ENCODE measurements at places on chromosomes 5 and 9.

- DNase-seq = no peak
These were observed 51.7 kb downstream of the CPLANE1 start for GRCh38 chr5:37197340-37198050.

- no peak for DNase-seq
These were observed 279.7 kb upstream of the MSX2 start for GRCh38 chr5:174444479-174445188.

DNA sequence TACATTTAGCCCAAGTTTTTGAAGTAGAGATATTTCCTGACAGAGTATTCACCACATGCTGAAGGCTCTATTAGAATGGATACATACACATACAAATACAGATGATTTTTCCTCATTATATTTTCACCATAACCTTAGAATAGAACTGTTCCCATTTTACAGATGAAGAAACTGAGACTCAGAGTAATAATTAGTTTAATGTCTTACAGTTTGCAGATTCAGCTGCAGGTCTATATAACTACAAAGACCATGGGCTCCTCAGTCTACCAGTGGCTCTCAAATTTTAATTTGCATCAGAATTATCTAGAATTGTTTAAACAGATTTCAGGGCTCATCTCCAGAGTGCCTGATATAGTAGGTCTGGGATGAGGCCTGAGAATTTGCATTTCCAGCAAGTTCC is 64.4 kb downstream of the GRAMD2B start:
- no peak for DNase-seq

- DNase-seq = no peak
These were observed 83.0 kb downstream of the NTNG2 start for GRCh38 chr9:132244582-132245455.

DNA sequence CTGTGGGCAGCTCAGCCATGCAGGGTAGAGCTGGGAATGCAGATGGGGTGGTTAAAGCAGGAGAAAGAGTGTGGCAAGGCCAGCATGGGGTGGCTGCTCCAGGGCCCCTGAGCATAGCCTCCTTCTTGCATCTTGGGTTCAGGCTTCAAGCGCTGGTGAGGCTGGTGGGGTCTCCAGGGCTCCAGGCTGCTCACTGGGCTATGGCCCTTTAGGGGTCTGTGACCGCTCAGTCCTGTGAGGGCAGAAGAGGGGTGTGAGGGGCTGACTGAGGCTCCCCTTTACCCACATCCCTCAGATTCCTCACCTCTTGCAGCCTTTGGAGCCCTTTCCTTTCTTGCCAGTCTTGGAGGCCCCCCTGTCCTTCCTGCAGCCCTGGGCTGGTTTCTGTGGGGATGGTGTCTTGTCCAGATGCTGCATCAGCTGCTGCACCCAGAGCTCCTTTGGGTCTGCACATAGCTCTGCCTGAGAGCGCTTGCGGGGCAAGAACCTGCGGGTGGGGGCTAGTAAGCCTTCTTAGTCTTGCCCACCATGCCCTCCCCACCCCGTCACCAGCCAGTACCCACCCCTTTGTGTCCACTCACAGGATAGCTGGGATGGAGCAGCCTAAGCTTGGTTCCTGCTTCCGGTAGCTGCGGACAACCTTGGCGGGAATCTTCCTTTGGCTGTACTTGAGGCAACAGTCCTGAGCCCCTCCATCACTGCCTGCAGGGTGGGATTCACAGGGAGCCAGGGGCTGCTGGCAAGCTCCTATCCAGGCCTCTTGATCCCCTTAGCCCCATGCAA is 549 bp downstream of the CCL21 start:
- DNase-seq = no peak

- no peak for DNase-seq
These were observed 2216.6 kb upstream of the WWC1 start for GRCh38 chr5:166074582-166075481.

- no peak for DNase-seq
These were observed 6.2 kb upstream of the ERGIC1 start for GRCh38 chr5:172827841-172828240.

DNA sequence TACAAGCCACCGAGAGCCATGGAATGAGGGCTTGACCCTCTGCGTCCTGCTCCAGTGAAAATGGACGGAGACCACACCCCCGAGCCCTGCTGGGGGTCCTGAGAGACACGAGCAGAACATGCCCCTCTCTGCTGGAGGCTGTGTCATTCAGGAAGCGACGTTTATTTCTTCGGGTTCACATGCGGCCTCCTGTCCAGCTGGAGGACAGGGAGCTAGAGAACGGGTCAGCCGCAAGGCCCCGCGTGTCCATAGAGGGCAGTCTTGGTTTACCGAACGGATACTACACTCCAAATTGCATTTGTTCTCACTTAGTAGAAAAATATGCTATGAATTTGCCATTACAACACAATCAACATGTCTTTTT is 36.1 kb downstream of the MRPL36 start:
- DNase-seq = peak; percentile 9

- no peak for DNase-seq
These were observed 70.5 kb upstream of the PTCH1 start for GRCh38 chr9:95587021-95587964.

DNA sequence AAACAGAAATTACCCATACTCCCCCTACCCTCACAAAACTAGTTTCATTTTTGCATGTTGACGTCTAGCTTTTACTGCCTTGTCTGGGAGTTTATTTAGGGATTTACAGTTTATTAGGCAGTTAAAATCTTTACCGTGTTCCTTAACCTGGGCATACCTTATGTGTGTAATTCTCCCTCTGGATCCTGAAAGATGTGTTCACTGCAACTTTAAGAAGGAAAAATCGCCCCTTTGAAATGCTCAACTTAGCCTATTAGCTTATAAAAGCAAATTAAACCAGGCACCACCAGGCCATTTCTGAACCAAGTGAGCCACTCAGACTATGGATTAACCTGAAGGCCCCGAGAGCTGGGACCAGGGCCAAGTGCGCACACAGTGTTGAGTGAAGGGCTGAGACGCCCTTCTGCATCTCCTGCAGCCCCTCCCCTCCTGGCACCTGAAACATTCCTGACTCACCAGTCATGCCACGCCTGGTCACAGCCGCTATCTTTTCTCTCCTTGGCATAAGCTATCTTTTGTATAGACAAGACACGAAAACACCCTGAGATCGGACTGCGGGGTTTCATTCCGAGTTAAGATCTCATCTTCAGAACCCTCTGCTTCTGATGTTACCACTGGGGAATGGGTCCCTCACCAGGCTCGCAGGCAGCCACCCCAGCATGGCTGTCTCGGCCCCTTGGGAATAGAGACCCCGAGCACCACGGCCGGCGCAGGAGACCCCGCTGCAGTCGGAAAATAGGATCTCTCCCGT is 111.9 kb downstream of the ROR2 start:
- no peak for DNase-seq

- no peak for DNase-seq
These were observed 954.7 kb upstream of the ARRDC3 start for GRCh38 chr5:92337772-92338234.

- peak; percentile 68 for DNase-seq
These were observed 1.4 kb upstream of the SPTAN1 start for GRCh38 chr9:128550770-128551656.

- DNase-seq = no peak
These were observed 107.6 kb downstream of the C9orf50 start for GRCh38 chr9:129513282-129513681.

DNA sequence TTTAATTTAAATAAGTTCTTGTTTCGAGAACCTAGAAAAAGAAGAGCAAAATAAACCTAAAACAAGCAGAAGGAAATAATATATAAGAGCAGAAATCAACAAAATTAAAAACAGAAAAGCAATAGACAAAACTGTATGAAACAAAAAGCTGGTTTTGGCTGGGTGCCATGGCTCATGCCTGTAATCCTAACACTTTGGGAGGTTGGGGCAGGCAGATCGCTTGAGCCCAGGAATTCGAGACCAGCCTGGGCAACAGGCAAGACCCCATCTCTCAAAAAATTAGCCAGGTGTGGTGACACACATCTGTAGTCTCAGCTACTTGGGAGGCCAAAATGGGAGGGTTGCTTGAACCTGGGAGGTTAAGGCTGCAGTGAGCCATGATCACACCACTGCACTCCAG is 59.2 kb upstream of the OTP start:
- DNase-seq = no peak

DNA sequence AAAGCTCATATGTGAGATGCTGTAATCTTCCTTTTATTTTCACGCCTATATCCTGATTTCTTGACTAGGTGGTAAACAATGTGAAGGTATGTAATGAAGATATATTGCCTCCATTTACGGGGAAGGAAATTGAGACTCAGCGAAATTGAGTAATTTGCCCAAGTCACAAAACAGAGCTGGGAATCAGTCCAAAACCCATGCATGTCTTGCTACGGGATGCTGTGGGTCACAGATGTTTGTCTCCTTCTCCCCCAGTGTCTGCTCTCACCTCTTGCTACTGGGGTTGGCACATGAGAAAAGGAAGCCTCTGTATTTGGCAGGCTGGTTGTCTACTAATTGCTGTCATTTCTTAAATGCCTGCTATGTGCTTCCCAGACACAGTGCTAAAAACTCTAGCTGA is 53.7 kb upstream of the TEX48 start:
- DNase-seq = no peak

- DNase-seq = no peak
These were observed 83.4 kb upstream of the ZNF169 start for GRCh38 chr9:94175669-94176068.

DNA sequence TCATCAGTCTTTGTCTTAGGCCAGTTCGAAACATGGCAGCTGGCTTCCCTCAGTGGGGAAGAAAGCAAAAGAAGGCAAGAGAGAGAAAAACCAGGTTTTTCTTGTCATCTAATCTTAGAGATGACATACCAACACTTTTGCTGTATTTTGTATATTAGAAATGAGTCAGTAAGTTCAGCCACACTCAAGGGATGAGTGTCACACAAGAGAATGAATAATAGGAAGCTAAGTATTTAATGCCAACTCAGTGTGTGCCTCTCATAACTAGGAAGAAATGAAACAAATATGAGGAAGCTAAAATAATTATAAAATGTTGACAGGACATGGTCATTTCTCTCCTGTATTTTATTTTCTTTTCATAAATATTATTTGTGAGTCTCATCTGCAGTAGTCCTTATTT is 65.3 kb downstream of the CDH12 start:
- DNase-seq = no peak

- DNase-seq = no peak
These were observed 2.2 kb downstream of the RACK1 start for GRCh38 chr5:181241393-181241975.

DNA sequence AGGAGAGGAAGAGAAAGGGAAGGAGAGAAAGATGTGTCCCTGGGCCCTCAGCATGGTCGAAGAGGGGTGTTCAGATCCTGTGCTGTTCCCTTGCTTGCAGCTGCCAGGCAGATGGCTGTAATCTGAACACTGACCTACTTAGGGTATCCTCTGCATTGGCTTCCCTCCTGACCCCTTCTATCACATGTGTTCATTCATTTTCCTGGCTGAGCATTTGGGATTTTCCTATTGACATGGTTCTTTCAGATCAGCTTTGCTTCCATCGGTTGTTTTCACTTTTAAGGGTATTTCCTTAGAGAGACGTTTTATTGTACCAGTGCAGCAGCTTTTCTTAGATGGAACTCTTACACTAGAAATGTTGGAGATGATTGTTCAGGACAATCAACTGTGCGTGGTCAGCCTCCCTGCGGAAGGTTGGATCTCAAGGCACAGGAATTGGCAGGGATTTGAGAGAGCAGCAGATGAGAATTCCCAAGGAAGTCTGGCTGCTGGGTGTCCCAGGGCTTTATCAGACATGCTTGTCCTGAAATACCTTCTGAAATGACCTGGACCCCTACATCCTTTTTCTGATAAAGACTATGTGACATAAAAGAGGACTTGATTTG is 26.0 kb downstream of the ACTBL2 start:
- no peak for DNase-seq

DNA sequence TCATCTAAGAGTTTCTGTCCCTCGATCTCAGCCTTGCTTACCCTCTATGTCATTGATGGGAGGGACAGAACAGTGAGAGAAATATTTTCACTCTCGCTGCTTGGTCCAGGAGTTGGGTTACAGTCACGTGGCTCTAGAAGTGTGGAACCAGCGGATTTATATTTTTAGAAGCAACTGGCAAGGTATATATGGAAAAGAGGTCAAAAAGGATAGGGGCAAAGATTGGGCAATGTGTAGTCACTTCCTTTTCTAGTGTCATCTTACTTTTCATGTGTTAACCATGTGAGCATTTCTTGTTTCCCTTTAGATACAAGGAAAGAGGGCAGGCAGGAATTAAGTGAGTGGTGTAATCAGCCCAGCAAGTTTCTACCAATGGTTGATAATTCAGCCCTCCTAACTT is 111.5 kb upstream of the ZNF366 start:
- no peak for DNase-seq

GRCh38 chr9:121818841-121819427 is 167.5 kb downstream of the DAB2IP start:
- DNase-seq = no peak

DNA sequence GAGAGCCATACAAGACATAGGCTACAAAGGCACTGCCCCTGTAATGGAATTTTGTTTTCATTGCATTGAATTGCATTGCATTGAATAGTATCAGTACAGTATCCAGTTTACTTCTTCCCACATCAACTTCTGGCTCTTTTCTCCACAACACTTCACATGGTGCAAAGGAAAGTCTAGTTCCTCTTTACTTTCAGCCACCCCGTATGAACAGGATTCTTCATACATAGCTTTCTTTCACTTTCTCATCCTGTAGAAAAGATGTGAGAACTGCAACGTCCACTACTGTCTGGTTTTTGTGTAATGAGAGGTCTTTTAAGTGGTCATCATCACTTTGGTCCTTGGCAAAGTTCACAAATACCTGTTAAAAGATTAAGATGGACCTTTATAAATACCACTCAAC is 20.2 kb downstream of the NIPSNAP3B start:
- no peak for DNase-seq

DNA sequence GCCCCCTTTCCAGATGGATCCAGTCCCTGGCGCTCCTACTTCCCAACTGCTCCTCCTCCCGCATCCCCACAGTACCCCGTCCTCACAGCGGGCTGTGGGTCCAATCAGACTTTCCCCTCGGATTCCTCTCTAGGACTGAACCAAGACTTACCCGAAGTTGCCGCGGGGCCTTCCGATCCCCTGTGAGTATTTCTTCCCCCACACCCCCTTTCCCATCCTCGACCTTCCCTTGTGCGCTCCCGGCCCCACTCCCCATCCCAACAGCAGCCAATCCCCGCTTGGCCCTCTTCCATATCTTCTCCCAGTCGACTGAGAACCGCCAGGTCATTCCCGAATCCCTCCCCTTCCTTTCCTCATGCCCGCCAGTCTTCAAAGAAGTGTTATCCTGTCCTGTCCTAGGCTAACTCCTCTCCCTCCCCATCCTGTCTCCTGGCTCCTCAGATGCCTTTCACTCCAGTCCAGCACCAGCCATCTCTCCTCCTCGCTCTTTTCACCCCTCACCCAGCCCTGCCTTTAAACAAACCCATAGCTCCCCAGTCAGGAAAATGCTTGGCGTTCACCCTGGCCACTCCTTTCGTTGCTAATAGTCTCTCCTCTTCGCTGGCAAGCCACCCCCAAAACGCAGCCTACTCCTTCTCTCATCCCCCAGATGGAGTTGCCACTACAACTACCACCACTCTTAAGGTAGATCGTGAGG is 646 bp downstream of the SWI5 start:
- no peak for DNase-seq

- no peak for DNase-seq
These were observed 264.9 kb upstream of the EFNA5 start for GRCh38 chr5:107935645-107936044.

GRCh38 chr9:3962971-3963642 is 336.8 kb downstream of the GLIS3 start:
- no peak for DNase-seq
